Tongue (tissue), 3 donors: ENCODE measurements at places on chromosomes 2 and 18. TPM values are rescaled to one million over a fixed set of nuclear protein-coding genes. Genes with fewer than 3 reads are reported as not detected.
A peak's percentile ranks its signal among the peaks of the same experiment; 100 is the strongest.

Gene SP100
- total RNA-seq, result 38.8 TPM

GRCh38 chr2:190178066-190178722, 115.7 kb upstream of the MSTN start:
- no peak for DNase-seq

GRCh38 chr2:241984658-241985057, 115.1 kb downstream of the RTP5 start:
- no peak for DNase-seq

DNA sequence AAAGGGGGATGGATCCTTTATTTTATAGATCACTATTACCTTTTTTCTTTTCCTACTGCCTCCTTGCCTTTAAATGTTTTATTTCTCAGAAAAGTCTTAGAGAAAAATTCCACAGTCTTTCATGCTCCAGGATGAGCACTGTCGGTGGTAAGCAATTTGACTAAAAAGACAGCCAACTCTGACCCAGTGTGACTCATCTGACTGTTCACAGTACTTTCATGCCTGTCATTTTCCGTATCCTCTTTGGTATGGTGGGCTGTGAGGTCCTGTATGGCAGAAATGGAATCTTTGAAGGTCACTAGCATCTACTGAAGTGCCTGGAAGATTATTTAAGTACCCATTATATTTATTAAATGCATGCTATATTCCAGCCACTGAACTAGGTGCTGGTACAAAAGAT, 2.1 kb upstream of the RFTN2 start:
- no peak for DNase-seq

GRCh38 chr2:9211496-9211895, 4.9 kb downstream of the ASAP2 start:
- DNase-seq, result no peak

GRCh38 chr2:206442833-206443734, at the start of gene ADAM23:
Gene ADAM23 (plus strand): TSS chr2:206443532. CDS start chr2:206443867, 335 bp downstream.
- DNase-seq, result peak; percentile 85

DNA sequence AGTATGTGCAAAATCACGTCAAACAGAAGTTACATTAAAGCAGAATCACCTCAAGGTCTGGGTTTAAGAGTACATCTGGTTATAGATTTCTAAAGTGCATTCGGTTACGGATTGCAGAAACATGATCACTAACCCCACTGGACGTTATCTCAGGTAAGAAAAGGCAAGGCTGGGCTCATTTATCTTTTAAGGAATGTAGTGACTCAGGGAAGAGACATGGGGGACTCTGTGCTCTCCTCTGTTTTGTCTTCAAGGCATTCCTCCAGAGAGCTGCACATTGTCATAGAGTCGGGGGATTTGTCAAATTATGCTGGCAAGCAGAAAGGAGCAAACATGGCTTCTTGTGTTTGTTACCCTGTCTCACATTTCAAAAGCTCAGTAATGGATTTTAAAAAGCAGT, 14.3 kb downstream of the WDSUB1 start:
- no peak for DNase-seq

DNA sequence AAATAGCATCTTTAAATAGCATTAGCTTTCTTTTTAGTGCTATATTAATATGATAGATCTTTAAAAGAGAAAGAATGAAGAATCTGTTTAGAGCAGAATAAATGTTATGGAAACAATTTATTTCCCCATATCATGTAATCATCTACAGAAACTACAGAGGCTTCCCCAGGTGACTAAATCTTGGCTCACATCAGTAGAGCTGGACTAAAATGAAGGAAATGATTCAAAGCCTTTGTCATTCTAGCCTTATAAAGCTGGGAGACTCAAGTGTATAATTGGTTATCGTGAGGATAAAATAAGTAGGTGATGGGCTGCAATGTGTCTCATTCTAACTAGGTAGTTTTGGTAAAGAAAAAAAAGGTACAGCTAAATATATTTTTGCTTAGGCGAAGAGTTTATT, 83.2 kb upstream of the UNC80 start:
- no peak for DNase-seq

GRCh38 chr2:237574894-237575868, 8.8 kb downstream of the PRLH start:
- peak; percentile 74 for DNase-seq

Gene SH2D6
- total RNA-seq, result not detected

GRCh38 chr2:98034745-98035144, 39.0 kb upstream of the TMEM131 start:
- no peak for DNase-seq

DNA sequence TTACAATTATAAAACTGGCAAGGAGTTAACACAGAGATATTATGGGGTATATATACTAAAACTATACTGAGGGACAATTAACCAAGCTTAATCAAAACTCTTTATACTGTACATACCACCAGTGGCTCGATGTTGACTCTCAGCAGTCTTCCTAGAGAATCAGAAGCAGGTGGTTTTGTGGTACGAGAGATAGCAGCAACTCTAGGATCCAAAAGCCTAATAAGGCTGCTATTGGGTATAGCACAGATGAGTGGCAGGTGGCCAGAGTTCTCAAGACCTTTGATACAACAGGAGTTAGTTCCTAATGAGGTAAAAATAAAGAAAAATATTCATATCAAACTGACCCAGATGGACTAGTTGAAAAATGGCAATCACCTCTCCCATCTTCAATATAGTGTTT, 45.5 kb upstream of the COL5A2 start:
- no peak for DNase-seq

Gene REEP1
- total RNA-seq, result 29.3 TPM

DNA sequence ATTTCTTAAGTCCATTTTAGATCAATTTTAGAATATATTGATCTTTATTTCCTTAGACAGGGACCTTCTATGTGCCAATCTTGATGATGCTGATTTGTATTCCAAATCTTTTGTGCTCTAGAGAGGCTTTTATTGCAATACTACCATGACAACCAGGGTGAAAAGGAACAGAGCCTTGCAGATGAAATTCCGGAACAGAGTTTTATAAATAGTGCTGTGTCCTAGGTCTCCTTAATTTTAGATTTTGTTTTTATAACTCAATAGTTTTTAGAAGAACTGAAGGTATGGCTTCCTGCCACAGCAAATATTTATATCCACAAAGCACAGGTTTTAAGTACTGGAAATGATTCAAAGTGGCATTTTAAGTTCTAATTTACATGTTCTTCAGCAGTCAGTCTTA, 160.2 kb downstream of the PMAIP1 start:
- peak; percentile 5 for DNase-seq

Gene CDH20
- total RNA-seq, result 1.1 TPM

- no peak for DNase-seq
These were observed 278.4 kb downstream of the TMX3 start for GRCh38 chr18:68436485-68436884.

DNA sequence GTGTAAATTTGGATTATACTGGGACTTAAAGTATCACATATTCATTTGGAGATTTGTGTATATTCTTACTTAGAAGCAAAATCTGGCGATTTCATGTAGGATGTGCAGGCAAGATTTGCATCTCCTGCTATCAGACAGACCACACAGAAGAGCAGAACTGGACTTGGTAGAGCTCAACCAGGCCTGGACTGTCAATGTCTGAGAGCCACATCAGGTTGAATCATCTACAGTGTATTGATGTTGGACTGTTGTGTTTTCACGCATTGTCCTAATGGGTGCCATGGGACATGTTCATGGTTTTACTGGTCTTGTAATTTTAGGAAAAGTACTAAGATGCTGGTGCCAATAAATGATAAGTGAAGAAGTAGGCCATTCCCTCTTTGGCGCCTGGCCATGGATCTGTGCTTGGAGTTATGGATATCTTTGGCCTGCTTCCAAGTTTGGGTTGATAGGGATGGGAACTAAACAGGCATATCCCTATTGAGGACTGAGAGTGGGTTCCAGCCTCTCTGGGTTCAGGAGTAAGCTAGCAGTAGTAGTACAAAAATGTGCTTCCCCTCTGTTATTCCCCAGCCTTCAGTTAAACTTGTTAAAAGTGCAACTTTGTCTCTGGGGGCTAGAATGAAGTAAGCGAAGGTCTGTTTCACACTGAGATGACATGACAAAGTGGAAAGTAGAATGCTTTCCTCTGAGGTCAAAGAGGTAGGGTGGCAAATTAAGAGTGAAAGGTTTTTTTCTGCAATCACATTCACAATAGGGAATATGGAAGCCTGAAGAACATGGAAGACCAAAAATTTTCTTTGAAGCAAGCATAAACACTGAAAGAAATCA, 49.2 kb upstream of the NEMP2 start:
- DNase-seq, result peak; percentile 50

GRCh38 chr2:196510246-196510645, 129.3 kb upstream of the CCDC150 start:
- DNase-seq, result no peak

DNA sequence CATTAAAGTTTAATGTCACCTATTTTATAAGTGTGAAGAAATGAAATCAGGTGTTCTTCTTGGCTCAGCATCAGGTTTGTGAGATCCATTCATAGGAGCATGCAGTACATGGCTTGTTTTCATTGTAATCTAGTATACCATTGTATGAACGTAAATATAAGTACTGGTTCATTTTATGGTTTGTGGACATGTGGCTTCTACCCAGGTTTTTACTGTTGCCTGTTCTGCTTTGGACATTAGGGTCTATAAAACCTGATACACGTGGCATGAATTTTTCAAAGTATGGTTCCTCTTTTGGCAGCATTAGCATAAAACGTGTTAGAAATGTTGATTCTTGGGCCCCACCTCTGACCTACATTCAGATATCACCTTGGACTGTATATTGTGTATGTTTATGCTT, 175.5 kb downstream of the PRPF40A start:
- no peak for DNase-seq

DNA sequence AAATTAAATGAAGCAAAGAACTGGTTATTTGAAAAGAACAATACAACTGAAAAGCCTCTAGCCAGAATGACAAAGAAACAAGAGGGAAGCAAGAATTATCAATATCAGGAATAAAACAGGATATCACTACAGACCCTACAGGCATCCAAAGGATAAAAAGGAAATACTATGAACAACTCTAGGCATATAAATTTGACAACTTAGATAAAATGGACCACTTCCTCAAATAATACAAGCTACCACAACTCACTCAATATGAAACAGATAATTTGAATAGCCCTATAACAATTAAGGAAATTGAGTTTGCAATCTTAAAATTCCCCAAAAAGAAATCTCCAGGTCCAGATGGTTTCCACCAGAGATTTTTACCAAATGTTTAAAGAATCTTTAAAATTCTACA, 19.8 kb downstream of the RPRD1A start:
- DNase-seq, result no peak

DNA sequence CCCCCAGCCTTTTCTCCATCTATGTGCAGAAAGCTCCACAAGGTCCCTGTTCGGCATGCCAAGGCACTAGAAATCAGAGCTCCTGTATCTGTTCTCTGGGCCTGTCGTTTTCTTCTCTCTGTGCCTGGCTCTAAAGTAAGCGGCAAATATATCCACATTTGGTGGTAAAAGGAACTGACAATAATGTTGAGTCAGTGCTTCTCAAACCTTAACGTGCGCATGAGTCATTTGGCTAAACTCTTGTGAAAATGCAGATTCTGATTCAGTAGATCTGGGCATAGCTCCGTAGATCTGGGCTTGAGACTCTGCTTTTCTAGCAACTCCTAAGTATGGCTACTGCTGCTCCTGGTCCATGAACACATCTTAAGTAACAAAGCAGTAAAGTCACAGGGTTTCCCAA, 16.5 kb upstream of the ACSL3 start:
- DNase-seq, result no peak

GRCh38 chr18:14974576-14974975, 226.6 kb downstream of the ANKRD30B start:
- DNase-seq, result no peak

DNA sequence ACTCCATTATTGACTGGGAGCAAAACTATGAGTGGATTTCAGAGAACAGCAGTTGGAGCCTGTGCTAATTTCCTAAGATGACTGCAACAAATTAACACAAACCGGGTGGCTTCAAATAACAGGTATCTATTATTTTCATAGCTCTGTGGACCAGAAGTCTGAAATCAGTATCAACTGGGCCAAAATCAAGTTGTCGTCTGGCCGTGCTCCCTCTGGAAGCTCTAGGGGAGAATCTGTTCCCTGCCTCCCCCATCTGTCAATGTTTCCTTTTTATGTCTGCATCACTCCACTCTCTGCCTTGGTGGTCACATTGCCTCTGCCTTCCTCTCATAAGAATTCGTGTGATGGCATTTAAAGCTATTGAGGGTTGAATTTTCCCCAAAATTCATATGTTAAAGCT, 269.8 kb downstream of the TMX3 start:
- no peak for DNase-seq

DNA sequence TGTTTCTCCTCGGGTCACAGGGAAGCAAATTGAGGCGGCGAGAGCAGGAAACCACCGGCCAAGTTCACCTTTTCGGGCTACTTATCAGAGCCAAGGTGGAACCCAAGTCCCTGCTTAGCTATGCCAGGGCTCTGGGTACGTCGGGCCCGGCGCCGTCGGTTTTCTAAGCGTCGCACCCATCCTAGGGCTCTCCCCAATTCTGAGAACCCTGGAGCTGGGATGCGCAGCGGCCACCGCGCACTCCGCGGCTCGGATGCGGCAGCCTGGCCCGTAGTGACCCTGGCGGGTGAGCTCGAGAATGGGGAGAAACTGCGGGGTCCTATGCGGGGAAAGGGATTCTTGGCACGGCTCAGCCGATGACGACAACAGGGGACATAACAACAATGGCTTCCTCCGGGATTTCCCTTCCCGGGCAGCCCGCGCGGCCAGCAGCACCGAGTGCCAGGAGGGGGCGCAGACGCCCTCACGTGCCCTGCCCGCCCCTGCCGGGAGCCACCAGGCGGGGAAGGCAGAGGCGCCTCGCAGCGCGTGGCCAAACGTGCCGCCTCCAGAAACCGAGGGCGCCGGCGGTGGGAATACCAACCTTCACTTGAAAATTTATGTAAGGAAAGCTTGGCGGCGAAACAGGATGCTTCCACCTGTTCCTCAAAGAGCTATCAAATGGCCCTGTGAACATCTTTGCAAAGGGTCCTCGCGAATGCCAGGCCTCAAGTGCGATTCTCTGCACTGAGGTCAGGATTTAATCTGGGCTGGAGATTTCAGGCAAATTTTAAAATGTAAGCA, 2.1 kb upstream of the SLC30A3 start:
- DNase-seq, result peak; percentile 80

- peak; percentile 90 for DNase-seq
These were observed 30.7 kb downstream of the CNGA3 start for GRCh38 chr2:98376996-98377395.

Gene ITPRIPL1
- 6.3 TPM for total RNA-seq

DNA sequence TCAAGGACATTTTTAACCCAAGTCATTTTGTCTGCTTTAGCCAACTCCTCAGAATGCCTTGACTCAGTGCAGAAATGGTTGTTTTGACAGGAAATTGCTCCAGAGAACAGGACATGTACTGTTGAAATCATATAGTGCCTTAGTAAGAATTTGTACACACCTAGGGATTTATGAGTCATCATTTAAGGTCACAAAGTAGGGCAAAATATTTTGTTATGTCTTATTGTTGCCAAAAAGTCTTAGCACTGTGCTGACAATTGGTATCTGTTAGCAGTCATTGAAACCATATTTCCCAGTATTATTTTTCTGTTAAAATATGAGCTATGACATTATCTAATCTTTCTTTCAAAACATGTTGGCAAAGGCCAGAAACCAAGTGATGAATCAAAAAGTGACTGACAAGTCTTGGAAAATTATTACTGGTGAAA, 104.5 kb downstream of the OSBPL6 start:
- DNase-seq, result no peak

- no peak for DNase-seq
These were observed 98.9 kb upstream of the LGALSL start for GRCh38 chr2:64354857-64355680.

Gene VAMP8
- total RNA-seq, result 8.2 TPM

Gene KLF7
- 18.1 TPM for total RNA-seq

Gene MAT2A
- total RNA-seq, result 118 TPM

Gene XIRP2
- 277 TPM for total RNA-seq
